Stimulated activated CD4-positive, alpha-beta T cell treated with anti-CD3 and anti-CD28 coated beads, Interleukin-1b, Interleukin-23, amount 100 ng/mL, for 1 hour (primary cell): ENCODE measurements at places on chromosomes 4 and X.

- no peak for DNase-seq
Measured at GRCh38 chr4:154984148-154984547, 203.1 kb downstream of the RBM46 start.

DNA sequence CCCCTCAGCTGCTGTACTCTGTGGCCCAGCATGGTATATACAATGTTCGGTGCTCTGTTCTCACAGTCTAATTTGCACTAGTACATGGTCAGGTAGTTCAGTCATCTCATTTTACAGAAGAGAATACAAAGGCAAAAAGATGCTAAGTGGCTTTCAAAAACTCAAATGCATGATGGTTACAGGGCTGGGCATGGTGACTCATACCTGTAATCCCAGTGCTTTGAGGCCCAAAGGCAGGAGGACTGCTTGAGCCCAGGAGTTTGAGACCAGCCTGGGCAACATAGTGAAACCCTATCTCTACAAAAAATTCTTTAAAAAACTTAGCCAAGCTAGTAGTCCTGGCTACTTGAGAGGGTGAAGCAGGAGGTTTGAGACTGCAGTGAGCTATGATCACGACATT, 210.5 kb upstream of the KIT start:
- no peak for DNase-seq

GRCh38 chr4:145093638-145094037, 4.4 kb downstream of the ANAPC10 start:
- DNase-seq = no peak

DNA sequence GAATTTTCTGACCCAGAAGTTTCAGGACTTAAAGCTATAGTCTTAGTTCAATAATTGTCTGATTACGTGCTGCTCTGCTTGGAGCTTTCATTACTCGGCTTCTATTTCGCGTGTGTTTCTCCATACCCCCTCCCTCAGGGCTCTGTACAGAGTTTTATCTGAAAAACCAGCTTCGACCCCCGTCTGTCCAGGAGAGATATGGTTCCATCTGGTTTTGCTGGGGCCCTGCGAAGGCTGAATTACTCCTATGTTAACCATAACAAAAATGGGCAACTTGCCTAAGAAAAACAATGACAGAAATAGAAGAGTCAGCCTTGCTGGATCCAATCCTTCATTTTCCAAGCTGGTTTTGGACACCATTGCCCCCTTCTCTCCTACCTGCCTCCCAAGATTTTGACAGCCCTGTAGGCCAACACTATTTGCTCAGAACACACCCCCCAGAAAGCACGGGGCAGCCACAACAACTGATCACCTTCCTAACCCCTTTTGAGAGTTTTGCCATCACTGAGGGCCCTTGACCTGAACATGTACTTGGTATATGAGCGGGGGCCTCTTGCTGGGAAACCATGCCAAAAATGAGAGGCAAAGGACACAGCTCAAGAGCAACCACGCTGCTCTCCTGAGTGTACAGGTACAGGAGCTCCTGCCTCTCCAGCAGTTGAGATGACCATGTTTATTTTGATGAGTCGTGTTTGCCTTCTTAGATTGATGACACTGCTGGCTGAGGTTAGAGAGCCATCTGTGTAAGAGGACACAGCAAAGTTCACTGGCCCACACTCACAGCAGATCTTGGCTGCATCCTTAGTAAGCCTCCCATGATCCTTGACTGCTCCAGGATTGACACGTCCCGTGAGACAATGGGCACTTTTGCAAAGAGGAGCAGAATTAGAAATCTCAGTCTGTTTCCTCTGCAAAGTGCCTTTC, 36.2 kb upstream of the ATP6AP2 start:
- DNase-seq = no peak

GRCh38 chr4:147247579-147247978, 233.3 kb upstream of the EDNRA start:
- no peak for DNase-seq

DNA sequence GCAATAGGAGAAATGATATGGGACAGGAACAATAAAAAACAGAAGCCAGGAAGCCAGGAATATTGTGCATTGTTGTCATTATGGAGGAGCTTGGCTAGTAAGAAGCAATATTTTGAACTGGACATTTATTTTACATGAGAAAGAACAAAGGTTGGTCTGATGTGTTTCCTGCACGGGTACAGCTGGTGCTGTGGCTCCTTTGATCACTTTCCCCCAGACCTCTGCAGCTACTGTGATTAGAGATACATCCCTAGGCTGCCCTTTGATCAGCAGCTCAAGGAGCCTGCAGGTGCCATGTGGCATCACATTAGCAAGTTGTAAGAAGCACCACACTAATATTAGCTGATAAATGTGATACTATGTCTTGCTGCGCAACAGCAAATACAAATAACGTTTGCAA, 2.5 kb downstream of the PDGFC start:
- DNase-seq = no peak

DNA sequence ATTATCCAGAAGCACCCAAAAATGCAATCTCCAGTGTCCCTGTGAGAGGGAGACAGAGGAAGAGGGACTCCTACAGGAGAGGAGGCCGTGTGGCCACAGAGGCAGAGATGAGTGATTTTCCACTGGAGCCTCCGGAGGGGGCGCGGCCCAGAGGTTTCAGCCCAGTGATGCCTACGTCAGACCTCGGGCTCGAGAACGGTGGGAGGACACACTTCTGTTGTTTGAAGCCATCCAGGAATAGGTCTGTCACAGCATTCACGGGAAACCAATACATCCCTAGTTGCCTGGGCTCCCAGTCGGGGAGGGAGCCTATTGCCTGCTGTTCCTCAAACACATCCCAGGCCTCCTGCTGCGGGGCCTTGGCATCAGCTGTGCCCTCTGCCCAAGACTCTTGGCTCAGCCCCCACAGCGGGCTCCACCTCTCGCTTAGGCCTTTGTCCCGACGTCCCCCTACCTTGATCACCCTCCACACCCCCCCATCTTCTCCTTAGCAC, 39.2 kb upstream of the HMX1 start:
- no peak for DNase-seq

GRCh38 chr4:88526221-88526815, 2.7 kb upstream of the PYURF start:
- DNase-seq = no peak

- DNase-seq = no peak
Measured at GRCh38 chr4:47373174-47373573, 90.3 kb downstream of the COMMD8 start.

DNA sequence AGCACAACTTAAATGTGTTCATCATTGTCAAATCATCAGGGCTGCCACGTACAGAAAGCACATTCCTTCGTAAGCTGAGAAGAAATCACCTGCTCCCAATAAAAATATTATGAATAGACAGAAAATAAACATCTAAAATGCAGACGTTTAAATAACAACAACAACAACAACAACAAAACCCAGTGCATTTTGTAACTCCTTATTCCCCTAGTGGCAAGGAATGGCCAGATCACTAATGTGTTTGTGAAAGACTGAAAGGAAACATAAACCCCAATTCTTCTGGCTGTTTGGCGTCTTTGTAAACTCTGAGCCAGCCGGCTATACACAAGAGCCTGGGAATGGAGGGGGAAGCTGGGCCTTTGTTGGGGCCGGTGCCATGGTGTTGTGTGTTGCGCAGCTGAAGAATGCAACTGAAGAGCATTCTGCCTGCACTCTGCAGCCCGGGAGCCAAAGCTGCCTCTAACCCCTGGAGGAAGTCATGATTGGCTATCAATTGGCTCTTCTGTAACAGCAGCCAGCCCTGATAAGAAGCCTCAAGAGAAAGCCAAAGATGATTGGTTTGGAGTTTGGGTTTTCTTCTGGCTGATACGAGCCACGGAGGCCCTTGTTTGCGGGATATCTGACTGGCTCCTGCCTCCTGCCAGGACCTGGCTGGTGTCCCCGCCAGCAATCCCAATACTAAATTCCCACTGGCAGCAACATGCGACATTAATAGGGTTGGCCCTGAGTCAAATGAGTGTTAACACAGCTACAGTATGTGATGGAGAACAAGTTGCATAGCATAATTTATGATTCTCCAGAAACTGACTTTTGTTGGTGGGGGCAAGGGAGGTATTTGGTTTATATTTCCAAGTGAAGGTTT, 89.7 kb upstream of the TFDP3 start:
- no peak for DNase-seq

DNA sequence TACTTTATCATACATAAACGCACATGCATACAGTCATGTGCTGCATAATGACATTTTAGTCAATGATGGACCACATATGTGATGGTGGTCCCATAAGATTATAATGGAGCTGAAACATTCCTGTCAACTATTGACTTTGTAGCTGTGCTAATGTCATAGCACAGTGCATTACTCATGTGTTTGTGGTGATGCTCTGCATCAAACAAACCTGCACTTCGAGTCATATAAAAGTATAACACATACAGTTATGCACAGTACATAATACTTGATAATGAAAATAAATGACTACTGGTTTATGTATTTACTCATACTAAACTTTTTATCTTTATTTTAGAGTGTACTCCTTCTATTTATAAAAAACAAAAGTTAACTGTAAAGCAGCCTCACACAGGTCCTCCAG, 60.5 kb upstream of the MCUB start:
- DNase-seq = no peak

DNA sequence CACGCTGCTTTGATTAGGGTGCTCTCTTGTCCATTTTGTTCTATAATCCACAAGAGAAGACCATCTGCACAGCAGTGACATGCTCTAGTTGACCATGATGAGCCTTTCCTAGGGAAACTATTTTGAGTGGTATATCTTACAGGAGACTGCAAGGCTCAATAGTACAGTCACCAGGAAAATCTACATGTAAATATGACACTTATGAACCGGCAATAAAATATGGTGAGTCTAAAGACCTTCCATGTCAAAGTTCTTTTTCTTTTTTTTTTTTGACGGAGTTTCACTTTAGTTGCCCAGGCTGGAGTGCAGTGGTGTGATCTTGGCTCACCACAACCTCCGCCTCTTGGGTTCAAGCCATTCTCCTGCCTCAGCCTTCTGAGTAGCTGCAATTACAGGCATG, 103.7 kb downstream of the MGST2 start:
- no peak for DNase-seq

DNA sequence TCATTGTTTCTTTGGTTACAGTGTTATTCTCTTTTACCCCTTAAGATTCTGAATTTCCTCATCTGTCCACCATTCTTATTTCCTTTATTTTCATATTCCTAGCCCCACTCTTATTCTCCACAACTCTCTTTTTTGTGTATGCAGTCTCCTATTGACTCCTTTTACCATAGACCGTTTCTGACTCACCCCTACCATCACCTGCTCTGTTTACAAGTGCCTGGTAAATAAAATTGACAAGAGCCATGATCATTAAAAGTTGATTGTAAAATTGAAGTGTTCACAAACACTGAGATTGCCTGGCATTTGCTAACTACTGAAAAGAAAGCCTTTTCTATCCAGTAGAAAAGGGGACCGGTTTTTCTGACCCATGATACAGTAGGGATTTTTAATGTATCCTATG, 54.4 kb downstream of the MRPL1 start:
- no peak for DNase-seq

GRCh38 chr4:16794816-16795445, 103.5 kb downstream of the LDB2 start:
- DNase-seq = no peak

GRCh38 chr4:148095346-148095923, 346.8 kb downstream of the NR3C2 start:
- DNase-seq = no peak

DNA sequence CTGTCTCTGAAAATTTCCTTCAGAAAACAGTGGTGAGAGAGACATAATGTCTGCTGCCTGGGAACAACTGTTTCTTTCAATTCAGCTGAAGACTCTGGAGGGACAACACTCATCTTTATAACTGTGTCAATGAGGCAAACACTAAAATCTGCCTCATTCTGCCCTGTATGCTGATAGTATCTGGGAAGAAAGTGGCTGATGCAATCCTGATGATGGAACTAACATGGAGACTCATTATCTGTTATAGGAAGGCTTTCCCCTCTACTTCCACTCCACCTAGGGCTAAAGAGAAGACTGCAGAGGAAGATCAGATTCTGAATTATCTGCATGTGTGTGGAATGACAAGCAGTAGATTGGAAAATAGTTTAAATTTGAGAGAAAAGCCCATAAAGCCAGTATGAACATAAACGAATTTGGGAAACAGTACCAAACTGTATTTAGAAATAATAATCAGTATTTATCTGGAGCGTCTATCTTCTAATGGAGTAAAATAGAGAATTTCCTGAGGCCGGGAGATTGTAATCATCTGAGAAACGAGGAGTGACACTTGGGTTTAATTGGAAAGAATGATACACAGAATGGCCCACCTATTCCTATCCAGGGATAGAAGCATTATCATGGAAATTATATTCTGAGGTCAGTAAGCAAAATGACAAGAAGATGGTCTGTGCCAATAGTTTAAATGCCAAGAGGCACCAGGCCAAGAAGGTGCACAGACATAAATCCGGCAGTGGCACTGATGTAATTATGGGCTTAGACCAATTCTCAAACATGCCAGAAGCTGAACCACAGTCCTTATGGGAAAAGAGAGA, 85.4 kb downstream of the SHISA3 start:
- no peak for DNase-seq

GRCh38 chrX:8748855-8749254, 16.9 kb upstream of the ANOS1 start:
- no peak for DNase-seq

- DNase-seq = no peak
Measured at GRCh38 chr4:1354136-1354982, 7.4 kb downstream of the UVSSA start.

GRCh38 chrX:64205441-64205734, at the start of gene AMER1:
AMER1 (minus strand) TSS chrX:64205708; CDS start chrX:64193286, 12,422 bp downstream.
- no peak for DNase-seq

DNA sequence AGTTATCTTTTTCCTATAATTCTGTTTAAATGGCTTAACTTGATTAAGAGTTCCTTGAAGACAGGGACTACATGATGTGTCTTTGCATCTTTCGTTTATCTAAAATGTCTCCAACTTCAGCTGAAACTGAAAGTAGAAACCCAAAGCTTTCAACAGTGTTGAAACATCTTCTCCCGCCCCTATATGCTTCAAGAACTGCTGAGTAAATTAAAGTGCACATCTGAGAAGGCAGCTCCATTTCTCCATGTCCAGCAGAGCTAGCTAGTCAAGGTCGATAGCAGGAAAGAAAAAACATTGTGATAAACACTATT, 185.7 kb upstream of the TBL1X start:
- DNase-seq = no peak

GRCh38 chrX:118347131-118347530, 1.2 kb downstream of the WDR44 start:
- no peak for DNase-seq

DNA sequence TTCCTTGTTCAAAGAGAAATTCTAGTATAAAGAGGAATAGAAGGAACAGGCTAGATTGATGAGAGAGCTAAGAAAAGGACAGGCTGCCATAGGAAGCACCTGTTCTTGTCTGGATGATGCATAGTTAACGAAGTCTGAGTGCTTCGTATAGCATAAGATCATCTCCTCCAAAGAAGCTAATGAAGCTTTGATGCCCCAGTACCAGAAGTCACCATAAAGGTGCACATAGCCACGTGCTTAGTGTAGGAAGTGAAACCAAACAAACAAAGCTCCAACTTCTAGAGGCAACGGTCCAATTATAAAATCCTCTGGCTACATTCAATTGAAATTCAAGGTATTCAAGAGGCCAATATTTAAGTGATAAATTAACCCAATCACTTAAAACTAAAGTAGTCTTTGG, 31.0 kb downstream of the AFAP1 start:
- no peak for DNase-seq
